ENCODE measurements at places on chromosomes 7 and 10.

DNA sequence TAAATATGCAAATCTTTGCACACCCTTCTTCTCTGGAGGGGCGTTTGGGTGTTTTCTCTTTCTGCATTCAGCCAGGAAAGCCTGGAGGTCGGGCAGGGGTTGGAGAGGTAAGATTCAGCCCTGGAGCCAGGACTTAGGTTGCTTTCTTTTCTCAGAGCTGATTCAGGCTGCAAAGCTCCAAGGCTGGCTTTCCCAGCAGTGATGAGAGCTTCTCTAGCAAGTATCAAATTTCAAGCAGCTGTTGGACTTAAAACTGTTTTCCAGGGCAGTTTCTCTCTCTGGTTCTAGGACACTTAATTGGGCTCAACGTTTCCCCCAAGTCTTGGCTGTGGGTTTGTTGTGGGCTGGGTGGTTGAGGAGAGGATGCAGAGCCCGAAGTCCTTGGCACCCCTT, 608 bp downstream of the AKR1B10 start:
- no peak for DNase-seq

DNA sequence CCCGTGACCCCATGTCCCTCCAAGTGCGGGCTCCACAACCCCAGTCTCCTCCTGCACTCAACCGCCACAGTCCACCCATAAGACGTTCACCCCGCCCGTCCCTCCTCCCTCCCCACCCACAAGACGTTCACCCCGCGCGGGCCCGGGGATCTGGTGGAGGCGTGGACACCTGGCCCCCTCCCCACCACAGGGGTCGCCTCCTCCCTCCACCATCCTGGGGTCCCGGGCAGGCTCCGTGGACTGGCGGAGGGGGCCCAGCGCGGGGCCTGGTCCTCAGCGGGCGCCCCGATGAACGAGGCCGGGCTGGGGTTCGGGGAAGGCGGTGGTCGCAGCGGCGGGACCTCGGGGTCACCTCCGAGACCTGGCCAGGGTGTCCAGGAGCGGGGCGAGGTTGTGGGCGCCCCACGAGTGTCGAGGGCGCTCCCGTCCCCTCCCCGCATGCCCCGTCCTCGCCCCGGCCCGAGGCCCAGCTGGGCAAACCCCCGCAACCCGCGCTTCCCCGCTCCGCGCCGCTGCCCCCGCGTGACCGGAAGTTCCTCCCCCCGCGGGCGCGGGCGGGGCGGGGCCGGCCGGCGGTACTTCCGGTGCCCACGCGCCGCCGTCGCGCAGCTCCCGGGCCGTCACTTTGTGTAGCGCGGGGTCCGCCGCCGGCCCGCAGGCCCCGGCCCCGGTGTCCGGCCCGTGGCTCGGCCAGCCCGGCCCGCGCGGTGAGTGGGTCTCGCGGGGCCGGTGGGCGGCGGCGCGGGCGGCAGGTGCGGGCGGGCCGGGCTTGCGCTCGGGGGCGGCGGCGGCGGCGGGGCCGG, at the start of gene ZNF316:
Gene ZNF316 (plus strand): TSS at position 578 of the 803 bp plus-strand sequence. CDS start 5,092 bp downstream, outside the sequence.
- peak; percentile 39 for DNase-seq

GRCh38 chr7:49780953-49781352, 7.5 kb downstream of the VWC2 start:
- DNase-seq = no peak

DNA sequence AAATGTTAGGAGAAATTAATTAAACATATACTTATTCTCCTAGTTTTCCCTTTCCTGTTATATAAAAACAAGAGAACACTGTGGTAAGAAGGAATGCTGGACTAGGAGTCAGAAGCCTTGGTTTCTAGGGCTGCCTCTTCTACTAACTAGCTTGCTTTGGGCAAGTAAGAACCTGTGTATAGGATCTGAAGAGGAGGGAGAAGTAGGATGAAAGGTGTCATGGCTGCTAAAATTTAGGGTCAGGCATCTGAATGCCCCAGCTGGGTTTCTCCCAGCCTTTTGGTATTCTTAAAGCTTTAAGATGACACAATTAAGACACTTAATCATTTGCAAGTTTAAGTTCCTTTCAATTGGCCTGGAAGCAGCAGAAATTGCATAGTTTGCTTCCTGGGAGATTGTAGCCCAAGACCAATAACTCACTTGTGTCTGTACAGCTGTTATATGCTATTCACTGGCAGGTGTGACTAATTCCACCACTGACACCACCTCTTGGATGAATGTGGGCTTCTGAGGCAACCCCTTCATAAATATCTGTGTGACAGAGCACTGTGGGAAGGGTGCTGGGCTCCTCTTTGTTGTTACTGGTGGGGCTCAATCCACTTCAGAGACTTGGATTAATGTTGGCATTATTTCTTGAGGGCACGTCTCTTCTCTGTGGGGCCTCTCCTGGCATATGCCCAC, 137.2 kb downstream of the LRMDA start:
- DNase-seq = no peak

- DNase-seq = no peak
Measured at GRCh38 chr10:75209086-75209920, 1.3 kb upstream of the VDAC2 start.

DNA sequence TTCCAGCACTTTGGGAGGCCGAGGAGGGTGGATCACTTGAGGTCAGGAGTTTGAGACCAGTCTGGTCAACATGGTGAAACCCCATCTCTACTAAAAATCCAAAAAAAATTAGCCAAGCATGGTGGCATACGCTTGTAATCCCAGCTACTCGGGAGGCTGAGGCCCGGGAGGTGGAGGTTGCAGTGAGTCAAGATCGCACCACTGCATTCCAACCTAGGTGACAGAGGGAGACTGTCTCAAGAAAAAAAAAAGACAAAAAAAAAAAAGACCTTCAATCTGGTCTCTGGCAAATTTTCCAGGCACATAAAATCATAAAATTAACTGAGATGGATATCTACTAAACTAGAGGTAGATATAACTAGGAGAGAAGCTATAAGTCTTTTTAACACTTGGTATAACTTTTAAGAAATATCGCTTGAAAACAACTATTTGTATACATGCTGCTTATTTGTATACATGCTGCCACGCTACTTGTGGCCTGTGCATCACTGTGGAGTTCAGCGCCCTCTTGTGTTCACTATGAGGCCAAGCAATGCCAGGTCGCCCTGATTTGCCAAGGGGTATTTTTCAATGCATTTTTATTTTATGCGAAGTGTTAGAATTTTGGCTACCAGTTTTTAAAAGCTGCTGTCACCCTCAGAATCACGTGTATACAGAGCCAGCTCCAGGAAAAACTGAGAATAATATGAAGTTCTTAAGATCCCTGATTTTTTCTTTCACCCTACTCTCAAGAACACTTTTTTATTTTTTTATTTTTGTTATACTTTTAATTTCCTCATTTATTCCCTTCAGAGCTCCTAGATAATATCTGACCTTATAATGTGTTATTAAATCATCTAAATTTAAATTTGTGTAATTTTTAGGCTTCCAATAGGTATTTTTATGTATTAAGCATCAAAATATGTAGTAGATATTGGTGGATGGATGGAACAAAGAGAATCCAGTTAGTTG, 26.7 kb downstream of the CYCS start:
- peak; percentile 32 for DNase-seq

- no peak for DNase-seq
Measured at GRCh38 chr7:132485600-132486273, 90.5 kb downstream of the PLXNA4 start.

GRCh38 chr7:128099204-128099671, 68.0 kb upstream of the LRRC4 start:
- no peak for DNase-seq

GRCh38 chr7:53470336-53470970, 435.0 kb downstream of the POM121L12 start:
- no peak for DNase-seq

DNA sequence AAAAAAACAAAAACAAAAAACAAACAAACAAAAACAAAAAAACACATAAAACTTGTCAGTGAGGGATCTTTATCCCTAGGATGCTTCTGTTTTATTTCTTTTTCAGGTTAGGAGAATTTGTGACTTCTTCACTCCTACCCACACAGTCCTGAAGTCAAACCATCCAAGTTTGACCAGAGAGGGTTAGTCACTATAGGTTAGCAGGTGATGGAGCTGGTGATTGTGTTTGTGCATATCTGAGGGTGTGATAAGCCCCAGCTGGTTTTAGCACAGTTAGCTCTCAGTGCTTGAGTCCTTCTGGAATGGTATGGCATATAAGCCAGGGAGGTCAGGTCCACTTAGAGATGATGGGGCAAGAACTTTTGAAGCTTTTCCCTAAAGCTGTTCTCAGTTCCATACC, 11.8 kb upstream of the IKZF1 start:
- no peak for DNase-seq

- DNase-seq = no peak
Measured at GRCh38 chr7:42931447-42931833, 534 bp downstream of the PSMA2 start.

GRCh38 chr7:68537774-68538071, 1060.6 kb upstream of the AUTS2 start:
- DNase-seq = no peak

- no peak for DNase-seq
Measured at GRCh38 chr10:71285180-71285545, 33.9 kb upstream of the SLC29A3 start.

- DNase-seq = no peak
Measured at GRCh38 chr10:97525086-97525485, 26.4 kb downstream of the UBTD1 start.

GRCh38 chr7:51456-52068, 140.8 kb upstream of the FAM20C start:
- DNase-seq = no peak

- no peak for DNase-seq
Measured at GRCh38 chr7:47328392-47329319, 253.3 kb downstream of the TNS3 start.

GRCh38 chr7:87506246-87507180, 31.0 kb upstream of the ABCB4 start:
- DNase-seq = no peak

DNA sequence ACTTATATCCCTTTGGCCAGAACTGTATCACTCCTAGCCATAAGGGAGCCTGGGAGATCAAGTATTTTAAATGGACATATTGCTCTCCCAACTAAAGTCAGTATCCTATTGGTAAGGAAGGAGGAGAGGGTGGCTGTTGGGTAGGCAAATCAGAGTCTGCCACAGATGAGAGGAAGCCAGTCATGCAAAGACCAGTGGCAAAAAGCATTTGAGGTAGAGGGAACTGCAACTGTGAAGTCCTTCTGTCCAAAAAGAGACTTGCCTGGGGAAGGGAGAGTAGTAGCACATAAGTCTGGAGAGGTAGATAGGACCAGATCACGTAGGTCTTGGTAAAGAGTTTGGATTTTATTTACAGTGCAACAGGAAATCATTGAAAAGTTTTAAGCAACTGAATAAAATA, 8.8 kb upstream of the CCNJ start:
- DNase-seq = no peak

DNA sequence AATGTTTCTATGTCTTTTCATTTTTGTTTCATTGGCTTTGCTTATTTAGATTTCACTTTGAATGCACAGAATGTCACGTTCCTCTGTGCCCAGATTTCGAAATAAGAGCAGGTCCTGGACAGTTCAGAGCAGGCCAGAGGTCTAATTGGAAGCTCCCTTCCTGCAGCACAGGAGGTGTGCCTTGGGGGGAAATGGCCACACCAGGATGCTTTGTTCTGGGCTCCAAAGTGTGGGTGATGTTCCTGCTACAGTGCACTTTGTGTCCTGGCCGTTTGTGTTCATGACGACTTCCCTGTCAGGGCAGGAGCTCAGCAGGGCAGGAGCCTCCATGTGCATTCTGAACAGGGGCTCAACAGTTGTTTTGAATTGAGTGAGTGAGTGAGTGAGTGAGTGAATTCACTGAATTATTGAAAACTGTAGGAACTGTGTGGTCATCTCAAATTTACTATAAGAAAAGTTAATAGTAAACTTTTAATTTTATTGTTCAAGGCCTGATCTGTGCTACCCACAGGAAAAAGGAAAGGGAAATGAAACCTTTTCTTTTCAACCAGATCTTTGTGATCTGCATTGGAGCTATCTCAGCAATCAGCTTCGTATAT, 109.5 kb upstream of the GJD4 start:
- DNase-seq = no peak

DNA sequence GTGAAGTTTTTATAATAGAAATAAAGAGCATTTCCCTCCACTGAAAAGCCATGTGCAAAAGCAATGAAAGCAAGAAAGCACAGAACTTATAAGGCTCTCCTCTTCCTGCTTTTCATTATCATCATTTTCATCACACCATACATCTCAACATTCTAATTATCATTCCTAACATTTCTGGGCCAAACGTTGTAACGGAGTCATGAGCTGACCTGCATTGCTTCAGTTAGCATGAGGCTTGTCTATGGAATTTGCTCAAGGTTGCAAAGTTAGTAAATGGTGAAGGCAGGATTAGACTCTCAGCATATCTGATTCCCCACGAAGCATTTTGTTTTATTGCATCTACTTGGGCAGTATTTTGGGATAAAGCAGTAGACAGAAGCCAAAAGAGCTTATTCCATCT, 11.4 kb downstream of the SCIN start:
- no peak for DNase-seq

DNA sequence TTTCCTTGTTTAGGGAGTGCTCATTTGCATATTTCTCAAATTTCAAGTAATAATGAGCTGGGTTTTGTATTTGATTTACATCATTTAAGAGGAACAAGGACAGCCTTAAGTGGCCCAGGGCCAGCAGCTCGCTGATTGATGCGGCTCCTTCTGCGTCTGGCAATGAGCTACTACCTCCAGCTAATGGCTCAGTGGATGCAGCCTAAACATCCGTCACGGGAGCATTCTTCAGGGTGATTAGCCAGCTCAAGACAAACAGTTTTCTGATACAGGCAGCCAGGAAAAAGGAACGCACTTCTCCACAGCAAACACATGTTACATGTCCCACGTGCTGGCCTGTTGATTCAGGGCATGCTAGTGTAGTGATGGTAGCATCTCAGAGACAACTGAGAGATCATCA, 169.3 kb upstream of the TCERG1L start:
- no peak for DNase-seq

DNA sequence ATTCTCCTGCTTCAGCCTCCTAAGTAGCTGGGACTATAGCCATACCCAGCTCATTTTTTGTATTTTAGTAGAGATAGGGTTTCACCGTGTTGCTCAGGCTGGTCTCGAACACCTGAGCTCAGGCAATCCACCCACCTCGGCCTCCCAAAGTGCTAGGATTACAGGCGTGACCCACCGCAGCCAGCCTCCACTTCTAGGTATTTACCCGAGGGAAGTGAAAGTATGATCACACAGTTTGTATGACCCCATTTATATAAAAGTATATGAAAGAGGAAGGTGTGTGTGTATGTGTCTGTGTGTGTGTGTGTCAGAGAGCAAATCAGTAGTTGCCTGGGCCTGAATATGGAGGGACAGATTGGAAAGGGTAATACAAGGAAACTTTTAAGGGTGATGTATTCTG, 2.0 kb upstream of the PURB start:
- no peak for DNase-seq

- DNase-seq = no peak
Measured at GRCh38 chr10:26044141-26044749, 110.2 kb downstream of the MYO3A start.
